Activated T-cell treated with anti-CD3 and anti-CD28 coated beads for 4 hours (primary cell): ENCODE measurements at places on chromosomes 13 and 19.
A peak's percentile ranks its signal among the peaks of the same experiment; 100 is the strongest.

GRCh38 chr13:33251131-33251661 is 34.4 kb downstream of the STARD13 start:
- no peak for DNase-seq

GRCh38 chr13:22126433-22127021 is 455.7 kb downstream of the FGF9 start:
- DNase-seq, result no peak

- DNase-seq, result no peak
Measured at GRCh38 chr19:5103061-5103701, 134.3 kb downstream of the KDM4B start.

DNA sequence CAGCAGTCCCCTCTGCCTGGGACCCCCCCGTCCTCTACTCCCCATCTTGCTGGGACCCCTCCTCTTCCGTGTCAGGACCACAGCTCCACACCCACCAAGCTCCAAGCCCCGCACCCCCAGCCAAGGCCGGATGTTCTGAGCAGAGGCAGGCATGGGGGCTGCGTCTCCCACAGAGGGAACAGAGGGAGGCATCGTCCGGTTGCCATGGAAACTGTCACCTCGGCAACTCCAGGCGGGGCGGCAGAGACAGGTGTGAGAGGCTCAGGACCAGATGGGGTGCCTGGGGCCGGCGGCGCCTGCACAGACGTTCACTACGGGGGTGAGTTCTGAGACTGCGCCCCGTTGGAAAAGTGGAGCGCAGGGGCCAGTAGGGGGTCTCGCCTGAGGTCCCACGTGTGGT is 5.4 kb downstream of the RNU6-9 start:
- no peak for DNase-seq

- DNase-seq, result no peak
Measured at GRCh38 chr13:98041081-98041820, 87.8 kb downstream of the IPO5 start.

DNA sequence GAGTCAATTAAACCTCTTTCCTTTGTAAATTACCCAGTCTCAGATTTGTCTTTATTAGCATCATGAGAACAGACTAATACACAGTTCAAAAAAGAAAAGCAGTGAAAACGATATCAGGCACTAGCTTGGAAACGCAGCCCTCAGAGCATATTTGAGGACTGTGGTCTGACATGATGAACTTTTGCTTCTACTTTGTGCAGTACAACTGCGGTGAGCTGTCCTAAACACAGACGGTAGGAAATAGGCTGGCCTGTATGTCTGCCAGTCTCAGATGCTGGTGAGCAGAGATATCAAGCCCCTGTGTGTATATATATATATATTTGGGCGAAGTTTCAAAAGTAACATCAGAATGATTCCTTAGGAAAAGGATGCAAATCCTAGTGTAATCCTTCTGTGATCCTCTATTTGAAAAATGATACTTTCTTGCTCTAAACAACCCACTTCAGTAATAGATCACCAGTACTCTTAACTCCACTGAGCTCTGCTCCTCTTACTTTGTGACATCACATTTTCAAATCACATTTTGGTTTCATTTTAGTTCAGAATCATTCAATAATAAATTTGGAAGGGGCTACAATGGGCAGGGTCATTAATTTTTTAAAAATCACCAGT is 74.4 kb downstream of the TNFRSF19 start:
- DNase-seq, result no peak

GRCh38 chr13:59024434-59024833 is 1139.3 kb downstream of the DIAPH3 start:
- DNase-seq, result no peak

DNA sequence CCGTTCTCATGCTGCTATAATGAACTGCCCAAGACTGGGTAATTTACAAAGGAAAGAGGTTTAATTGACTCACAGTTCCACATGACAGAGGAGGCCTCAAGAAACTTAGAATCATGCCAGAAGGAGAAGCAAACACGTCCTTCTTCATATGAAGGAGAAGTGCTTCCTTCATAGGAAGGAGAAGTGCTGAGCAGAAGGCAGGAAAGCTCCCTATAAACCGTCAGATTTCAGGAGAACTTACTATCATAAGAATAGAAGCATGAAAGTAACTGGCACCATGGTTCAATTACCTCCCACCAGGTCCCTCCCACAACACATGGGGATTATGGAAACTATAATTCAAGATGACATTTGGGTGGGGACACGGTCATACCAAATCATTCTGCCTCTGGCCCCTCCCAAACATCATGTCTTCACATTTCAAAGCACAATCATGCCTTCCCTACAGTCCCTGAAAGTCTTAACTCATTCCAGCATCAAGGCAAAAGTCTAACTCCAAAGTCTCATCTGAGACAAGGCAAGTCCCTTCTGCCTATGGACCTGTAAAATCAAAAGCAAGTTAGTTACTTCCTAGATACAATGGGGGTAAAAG is 10.6 kb downstream of the ACOD1 start:
- DNase-seq, result no peak

DNA sequence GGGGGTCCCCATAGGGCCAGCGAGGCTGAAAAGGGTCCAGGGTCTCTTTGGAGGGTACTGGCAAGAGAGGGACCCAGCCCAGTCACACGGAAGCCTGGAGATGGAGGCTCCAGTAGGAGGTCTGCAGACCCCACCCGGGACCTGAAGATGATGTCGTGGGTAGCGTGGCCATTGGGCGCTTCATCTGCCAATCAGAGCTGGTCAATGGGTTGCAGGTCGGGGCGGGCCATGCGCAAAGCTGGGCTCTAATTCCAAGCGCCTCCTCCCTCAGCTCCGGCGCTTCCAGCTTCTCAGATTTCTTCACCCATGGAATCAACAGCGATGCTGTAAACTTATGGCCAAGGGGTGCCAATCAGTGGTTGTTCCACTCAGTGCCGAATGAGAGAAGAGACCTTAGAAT is 10.9 kb downstream of the SIGLEC12 start:
- DNase-seq, result no peak

DNA sequence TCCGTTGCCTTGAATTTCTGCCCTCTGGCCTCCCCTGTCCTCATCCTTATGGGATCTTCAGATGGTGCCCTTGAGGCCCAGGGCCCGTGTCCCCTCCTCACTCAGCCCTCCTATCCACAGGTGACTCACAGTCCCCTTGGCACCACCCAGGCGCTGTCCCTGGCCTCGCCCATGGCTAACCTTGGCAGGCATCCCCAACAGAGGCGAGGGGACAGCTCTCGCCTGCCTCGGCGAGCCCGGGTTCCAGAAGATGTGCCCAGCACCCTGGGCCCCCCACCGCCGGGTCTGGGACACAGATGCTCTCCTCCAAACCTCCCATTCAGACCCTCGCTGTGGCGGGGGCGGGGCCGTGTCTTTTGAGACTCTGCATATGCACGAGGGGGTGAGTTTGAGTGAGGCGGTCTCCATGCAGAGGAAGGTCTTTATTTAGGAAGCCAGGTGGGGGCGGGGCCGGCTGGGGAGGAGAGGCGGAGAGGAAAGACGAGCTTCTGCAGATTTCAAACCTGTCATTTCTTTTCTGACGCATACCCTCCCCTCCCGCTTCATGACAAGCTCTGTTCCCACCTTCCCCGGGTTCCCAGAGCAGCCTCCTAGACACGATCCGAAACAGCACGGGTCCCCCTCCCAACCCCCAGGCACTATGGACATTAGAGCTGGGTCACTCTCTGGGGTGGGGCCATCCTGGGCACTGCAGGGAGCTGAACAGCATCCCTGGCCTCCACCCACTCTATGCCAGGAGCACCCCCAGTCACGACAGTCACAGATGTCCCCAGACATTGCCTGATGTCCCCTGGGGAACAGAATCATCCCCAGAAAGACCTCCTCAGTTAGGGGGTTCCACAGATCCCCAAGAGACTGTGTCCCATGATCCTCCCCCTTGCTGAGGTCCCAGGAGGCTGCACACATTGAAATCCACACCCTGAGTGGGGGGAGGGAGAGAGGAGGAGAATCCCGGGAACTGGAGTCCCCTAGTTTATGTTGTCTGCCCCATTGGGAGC is 48.5 kb downstream of the GNG7 start:
- DNase-seq, result no peak

- DNase-seq, result no peak
Measured at GRCh38 chr13:48155848-48156247, 60.9 kb upstream of the MED4 start.

- DNase-seq, result no peak
Measured at GRCh38 chr13:84677836-84678235, 795.6 kb upstream of the SLITRK1 start.

DNA sequence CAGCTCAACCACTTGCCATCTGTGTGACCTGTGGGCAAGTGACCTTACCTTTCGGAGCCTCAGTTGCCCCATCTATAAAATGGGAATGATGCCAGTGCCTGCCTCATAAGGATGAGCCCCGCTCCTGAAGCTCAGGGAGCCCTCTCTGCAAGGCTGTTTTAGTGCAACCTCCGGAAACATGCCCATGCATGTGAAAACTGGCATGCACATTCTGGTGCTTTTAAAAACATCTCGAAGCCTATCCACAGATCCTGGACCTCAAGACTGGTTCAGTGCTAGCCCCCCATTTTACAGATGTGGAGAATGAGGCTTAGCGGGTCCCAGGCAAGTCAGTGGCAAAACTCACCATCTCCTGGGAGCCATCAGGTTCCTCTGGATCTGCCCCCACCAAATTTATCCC is 5.6 kb downstream of the CADM4 start:
- DNase-seq, result no peak

DNA sequence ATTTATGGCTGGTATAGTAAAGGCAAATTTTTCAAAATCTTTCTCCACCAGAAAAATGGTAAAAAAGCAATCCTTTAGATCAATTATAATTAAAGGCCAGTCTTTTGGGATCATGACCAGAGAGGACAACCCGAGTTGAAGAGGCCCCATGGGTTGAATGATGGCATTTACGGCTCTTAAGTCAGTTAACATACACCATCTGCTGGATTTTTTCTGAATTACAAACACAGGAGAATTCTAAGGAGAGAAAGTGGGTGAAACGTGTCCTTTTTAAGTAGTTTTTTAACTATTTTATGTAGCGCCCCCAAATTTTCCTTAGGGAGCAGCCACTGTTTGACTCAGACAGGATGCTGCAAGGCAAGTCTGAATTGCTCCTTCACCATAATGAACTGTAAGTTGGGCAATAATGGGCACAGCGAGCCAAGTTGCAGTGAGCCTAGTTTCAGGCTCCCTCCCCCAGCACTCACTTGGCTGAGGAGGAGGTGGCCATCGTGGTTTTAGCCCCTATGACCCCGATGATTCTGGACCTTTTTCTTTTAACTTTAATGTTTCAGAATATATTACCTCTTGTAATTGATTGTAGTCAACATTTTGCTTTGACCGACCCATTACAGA is 13.6 kb upstream of the ZNF611 start:
- DNase-seq, result no peak

GRCh38 chr13:24251525-24251924 is 57.9 kb upstream of the C1QTNF9 start:
- peak; percentile 55 for DNase-seq
